ENCODE measurements at places on chromosomes 13 and 19.

- DNase-seq = no peak
These were observed 18.8 kb downstream of the ZNF559 start for GRCh38 chr19:9342610-9343304.

GRCh38 chr19:16482745-16483144 is 11.0 kb upstream of the EPS15L1 start:
- no peak for DNase-seq

DNA sequence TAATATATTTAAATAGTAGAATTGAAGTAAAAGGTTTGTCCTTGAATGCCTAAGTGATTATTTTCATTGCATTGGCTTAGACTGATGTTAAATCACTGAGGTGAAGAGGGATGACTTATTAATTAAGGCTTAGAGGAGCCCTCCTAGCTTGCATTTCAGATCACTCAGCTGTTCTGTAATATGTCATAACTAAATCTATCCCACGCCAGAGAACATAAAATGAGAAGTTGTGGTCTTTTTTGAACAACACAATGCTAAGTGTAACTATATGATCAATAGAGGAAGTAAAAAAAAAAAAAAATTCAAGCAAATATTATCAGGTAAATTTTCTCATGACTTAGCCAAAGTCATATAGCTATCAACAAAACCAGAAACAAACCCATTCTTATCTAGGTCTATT is 752.2 kb downstream of the GPC5 start:
- no peak for DNase-seq

- no peak for DNase-seq
These were observed 1.6 kb downstream of the LPAR6 start for GRCh38 chr13:48411147-48411794.

Data from stimulated activated CD8-positive, alpha-beta memory T cell treated with anti-CD3 and anti-CD28 coated beads, Interleukin-7, amount 100 ng/mL, for 4 hours (primary cell).